ENCODE measurements at places on chromosomes 12 and 14. TPM values are rescaled to one million over a fixed set of nuclear protein-coding genes. Genes with fewer than 3 reads are reported as not detected.

Gene ZNF605
- total RNA-seq: 15.2 TPM

Gene ARL1
- 100 TPM for total RNA-seq

Gene FSCB
- total RNA-seq: not detected

Gene C14orf132
- total RNA-seq: 17.5 TPM

Gene IL22
- not detected for total RNA-seq

Gene CACNA2D4
- 7.3 TPM for total RNA-seq

Gene RNASE3
- total RNA-seq: 0.38 TPM

Gene CLEC2A
- total RNA-seq: not detected

Gene SPX
- total RNA-seq: 52.2 TPM

Gene OR4E2
- total RNA-seq: not detected

Gene PRH2
- total RNA-seq: not detected

Gene OAS2
- 11.7 TPM for total RNA-seq

Gene TCL1A
- total RNA-seq: 1.4 TPM

Gene GLT1D1
- total RNA-seq: 0.41 TPM

Gene LTBP2
- total RNA-seq: 10.4 TPM

Gene ALX1
- total RNA-seq: 1.6 TPM

Gene KCNC2
- not detected for total RNA-seq

Gene CISTR
- not detected for total RNA-seq

Gene ITPK1
- total RNA-seq: 92.0 TPM

Gene REC8
- total RNA-seq: 39.9 TPM

Gene BEGAIN
- 1.4 TPM for total RNA-seq

Gene DHRS1
- total RNA-seq: 32.7 TPM

Gene SLC25A3
- total RNA-seq: 418 TPM

Gene OASL
- 1.0 TPM for total RNA-seq

Gene ABCD2
- 1.4 TPM for total RNA-seq

Gene SOAT2
- 0.19 TPM for total RNA-seq

Gene GRIP1
- 18.4 TPM for total RNA-seq

Gene SMIM41
- total RNA-seq: 0.31 TPM

Gene C3AR1
- 17.7 TPM for total RNA-seq

Gene KRT4
- not detected for total RNA-seq

Gene ZBTB42
- 10.0 TPM for total RNA-seq

Gene CBLN3
- 1.3 TPM for total RNA-seq

Gene CCDC177
- not detected for total RNA-seq

Gene BMAL2
- 12.8 TPM for total RNA-seq

Gene RFLNA
- 0.76 TPM for total RNA-seq

Gene PMCH
- total RNA-seq: not detected

All from kidney (tissue), 22 donors.